Testis (tissue), 5 donors: ENCODE measurements at places on chromosomes 1 and 21. TPM values are rescaled to one million over a fixed set of nuclear protein-coding genes. Genes with fewer than 3 reads are reported as not detected.

The CD52 gene
- not detected for total RNA-seq

The LCA5L gene
- total RNA-seq = 61.9 TPM

The IFNGR2 gene
- total RNA-seq = 87.6 TPM

The HIVEP3 gene
- total RNA-seq = 7.2 TPM

The SPRR4 gene
- total RNA-seq = 0.81 TPM

The GBP6 gene
- total RNA-seq = 0.24 TPM

The FNDC10 gene
- 54.0 TPM for total RNA-seq

The TPTE gene
- total RNA-seq = 123 TPM

The SH2D5 gene
- total RNA-seq = 5.8 TPM
